ENCODE measurements at places on chromosomes 12 and 14.
A peak's percentile ranks its signal among the peaks of the same experiment; 100 is the strongest.

- no peak for DNase-seq
Observed at GRCh38 chr14:88198446-88198845, 124.6 kb downstream of the KCNK10 start.

DNA sequence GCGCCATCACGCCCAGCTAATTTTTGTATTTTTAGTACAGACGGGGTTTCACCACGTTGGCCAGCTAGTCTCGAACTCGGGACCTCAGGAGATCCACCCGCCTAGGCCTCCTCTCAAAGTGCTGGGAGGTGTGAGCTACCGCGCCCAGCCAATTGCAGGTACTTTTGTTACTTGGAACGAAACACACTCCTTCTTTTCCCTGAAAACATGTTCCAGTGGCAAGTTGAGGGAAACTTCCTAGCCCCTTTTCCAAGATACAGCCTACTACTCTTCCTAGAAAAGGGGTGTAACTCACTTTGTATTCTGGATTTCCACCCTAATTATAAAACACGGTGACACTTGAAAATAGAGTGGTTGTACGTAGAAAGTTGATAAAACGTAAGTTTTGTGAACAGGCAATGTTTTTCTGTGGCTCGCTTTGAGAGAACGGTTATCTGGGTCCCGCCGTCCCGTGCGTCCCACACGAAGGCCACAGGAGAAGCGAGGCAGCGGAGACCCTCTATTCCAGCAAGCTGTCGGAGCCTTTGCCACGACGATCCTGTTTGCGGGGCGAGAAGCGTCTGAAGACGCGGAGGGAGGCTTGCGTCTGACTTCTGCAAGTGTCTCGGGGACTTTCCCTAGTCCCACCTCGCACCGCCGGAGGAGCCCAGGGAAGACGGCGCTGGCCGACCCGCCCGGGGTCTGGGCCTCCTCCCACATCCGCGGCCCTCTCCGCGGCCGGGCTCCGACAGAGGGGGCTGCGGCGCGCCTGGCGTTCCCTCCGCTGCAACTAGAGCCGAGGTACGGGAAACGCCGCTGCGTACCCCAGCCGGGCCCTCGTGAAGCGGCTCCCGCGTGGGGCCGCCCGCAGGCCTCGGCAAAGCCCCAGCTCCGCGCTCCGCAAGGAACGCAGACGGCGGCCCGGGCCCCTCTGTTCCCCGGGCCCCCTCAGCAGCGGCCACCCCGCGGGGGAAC is 745 bp downstream of the CDCA4 start:
- no peak for DNase-seq

- no peak for DNase-seq
Observed at GRCh38 chr14:22598896-22599244, 770 bp downstream of the ABHD4 start.

GRCh38 chr12:86261142-86261541 is 5.0 kb upstream of the MGAT4C start:
- no peak for DNase-seq

DNA sequence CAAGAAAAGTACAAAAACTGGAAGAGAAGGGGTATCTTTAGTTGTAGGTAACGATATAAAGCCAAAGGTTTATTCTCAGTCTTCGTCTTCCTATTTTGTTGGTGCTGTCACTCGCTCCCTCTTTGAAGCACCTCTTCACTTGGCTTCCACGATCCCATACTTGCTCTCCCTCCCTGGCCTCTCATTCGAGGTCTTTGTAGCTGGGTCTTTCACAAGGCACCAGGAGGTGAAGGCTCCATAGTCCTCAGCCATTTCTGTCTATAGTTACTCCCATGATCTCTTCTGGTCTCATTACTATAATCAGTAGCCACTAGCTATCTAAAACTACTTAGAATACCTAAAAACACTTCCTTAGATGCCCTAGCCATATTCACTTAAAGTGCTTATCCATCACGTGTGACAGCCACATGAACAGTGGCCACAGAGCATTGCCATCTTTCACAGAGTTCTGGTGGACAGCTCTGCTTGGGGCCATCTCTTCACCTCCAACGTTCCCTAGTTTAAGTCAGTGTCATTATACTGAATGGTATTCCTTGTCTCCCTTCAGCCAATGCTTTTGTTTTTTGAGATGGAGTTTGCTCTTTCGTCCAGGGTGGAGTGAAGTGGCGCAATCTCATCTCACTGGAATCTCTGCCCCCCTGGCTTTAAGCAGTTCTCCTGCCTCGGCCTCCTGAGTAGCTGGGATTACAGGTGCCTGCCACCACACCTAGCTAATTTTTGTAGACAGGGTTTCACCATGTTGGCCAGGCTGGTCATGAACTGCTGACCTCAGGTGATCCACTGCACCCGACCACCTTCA is 57.1 kb downstream of the ATP2A2 start:
- no peak for DNase-seq

GRCh38 chr14:73263606-73264005 is 26.3 kb downstream of the PAPLN start:
- no peak for DNase-seq

GRCh38 chr12:91973813-91974212 is 171.8 kb downstream of the BTG1 start:
- no peak for DNase-seq

DNA sequence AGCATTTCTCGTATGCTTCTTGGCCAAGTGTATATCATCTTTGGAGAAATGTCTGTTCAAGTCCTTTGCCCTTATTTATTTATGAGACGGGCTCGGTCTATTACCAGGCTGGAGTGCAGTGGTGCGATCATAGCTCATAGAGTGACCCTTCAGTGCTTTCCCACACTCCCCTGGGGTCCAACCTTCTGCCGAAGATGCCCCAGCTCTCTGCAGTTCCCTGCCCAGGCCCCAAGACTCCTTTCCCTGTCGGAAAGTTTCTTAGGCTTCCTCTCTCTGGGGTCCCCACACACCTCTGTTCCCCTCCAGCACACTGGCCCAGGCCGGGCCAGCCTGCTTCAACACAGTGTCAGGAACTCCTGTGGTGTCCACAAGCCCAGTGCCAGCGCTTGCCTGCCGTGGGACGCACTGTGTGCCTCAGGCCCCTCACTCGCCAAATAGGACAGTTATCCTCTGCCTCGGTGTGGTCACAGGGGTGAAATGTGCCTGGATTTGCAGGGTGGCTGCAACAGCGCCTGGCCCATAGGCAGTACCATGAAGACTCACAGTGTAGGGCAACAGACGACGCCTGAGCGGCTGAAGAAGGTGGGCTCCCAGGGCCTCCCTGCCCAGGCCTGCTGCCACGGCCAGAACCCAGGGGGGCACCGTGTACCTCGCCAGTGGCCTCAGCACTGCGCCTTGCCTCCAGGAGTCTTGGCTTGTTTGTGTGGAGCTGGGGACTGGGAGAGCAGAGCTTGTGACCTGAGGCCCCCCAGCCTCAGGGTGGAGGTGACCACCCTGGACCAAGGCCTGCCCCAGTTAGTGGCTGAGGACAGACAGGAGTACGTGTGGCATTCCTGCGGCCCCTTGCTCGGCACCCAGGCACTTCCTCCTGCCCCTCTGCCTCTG is 4.9 kb upstream of the ASPG start:
- DNase-seq: no peak

- DNase-seq: no peak
Observed at GRCh38 chr12:129615001-129615400, 288.8 kb downstream of the TMEM132D start.

DNA sequence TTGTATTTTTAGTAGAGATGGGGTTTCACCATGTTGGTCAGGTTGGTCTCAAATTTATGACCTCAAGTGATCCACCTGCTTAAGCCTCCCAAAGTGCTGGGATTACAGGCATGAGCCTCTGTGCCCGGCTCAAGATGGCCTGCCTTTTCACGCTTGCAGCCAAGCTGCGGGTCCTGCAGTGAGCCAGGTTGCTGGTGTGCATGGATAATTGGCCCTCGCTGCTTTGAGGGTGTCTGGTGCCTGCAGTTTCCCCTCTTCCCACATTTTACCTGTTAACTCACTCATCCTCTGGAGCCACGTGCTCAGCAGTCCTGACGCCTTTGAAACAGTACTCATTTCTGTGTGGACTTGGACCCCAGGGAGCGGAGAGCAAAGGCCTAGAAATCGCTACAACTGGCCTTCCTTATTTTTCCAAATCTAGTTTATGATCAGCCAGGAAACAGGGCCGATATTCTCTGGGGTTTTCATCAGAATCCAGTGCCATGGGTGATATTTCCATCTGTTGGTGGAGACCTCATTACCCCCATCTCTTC is 42.2 kb downstream of the TPCN1 start:
- no peak for DNase-seq

DNA sequence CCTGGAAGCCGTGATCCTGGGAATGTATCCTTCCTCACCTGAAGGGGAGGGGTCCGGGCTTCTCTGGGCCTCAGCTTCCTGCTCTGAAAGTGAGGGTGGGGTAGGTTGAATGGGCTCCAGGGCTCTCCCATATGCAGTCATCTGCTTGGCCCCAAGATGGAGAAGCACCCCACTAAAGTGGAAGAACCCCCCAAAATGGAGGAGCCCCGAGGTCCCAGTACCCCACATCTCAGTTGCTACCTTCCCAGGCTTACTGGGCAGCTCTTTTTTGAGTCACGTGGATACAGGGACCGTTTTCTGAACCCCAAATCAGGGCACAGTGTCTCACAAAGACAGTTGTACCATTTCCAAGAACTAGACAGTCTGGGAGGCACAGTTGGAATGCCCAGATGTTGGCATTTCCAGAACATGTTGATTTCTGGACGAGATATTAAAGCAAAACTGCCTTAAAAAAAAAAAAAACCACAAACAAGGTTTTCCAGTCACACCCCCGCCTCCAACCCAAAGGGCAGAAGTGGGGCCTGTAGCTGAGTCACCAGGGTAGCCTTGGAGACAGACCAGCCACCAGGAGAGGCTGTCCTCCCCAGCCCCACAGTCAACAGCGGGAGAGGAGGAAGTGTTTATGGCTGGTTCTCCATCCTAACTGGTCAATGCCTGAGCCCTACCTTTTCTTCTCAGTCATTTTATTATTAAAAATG is 12.1 kb downstream of the VASH1 start:
- DNase-seq: peak; percentile 46

- DNase-seq: no peak
Observed at GRCh38 chr14:23067847-23068788, 10.8 kb upstream of the CDH24 start.

DNA sequence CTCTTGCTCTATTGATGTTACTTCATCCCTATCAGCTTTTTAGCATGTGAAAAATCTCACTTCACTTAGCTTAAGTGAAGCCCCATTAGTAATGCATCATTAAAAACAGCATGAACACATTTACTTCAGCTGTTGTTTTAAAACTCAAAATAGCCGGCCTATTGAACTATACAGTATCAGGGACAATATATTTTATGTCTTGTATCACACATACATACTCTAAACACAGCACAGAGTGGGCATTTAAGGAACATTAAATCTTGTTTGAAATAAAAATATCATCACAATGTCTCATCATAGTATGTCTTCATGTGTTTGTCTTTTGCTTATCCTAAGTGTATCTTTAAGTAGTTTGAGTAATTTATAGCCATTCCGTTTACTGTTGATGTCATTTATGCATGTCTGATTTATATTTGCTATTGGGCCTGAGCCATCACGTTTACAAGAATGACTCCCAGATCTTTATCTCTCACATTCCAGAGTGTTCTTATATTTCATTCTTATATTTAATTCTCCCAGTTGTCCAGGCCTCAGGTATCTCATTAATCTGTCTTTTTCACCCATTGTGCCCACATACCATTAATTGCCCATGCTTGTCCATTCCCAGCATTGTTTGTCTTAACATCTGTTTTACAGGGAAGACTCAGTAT is 57.5 kb downstream of the ARHGAP5 start:
- peak; percentile 44 for DNase-seq

- DNase-seq: no peak
Observed at GRCh38 chr14:92475451-92476187, 38.0 kb upstream of the RIN3 start.

- no peak for DNase-seq
Observed at GRCh38 chr12:121827351-121828099, 23.7 kb downstream of the SETD1B start.

Data from BJ (cell line).